Psoas muscle (tissue), 8 donors: ENCODE measurements at places on chromosomes 3 and 15. TPM values are rescaled to one million over a fixed set of nuclear protein-coding genes. Genes with fewer than 3 reads are reported as not detected.
A peak's percentile ranks its signal among the peaks of the same experiment; 100 is the strongest.

GRCh38 chr3:22122567-22122966 is 371.6 kb upstream of the ZNF385D start:
- peaks cover 4% of the 10 kb centered on the region for H3K4me1 ChIP-seq
- H3K27me3 ChIP-seq, result no peaks in the 10 kb centered on the region
- H3K27ac ChIP-seq, result no peak overlapping the region

- peaks cover 23% of the 10 kb centered on the region for H3K4me1 ChIP-seq
- H3K27me3 ChIP-seq, result no peaks in the 10 kb centered on the region
- H3K36me3 ChIP-seq, result peaks cover 28% of the 10 kb centered on the region
- no peak for DNase-seq
Measured at GRCh38 chr3:49523756-49524747, 30.2 kb upstream of the BSN start.

GRCh38 chr3:130516645-130517512 is at the start of gene COL6A6:
COL6A6 (plus strand) TSS chr3:130517177; CDS start chr3:130560365, 43,188 bp downstream.
- H3K27me3 ChIP-seq, result peaks cover 6% of the 10 kb centered on the region
- H3K4me1 ChIP-seq, result no peaks in the 10 kb centered on the region
- H3K36me3 ChIP-seq, result no peaks in the 10 kb centered on the region
- no peak for DNase-seq
- H3K4me3 ChIP-seq, result peak within 1 kb of the TSS; percentile 38
- no peak within 1 kb of the TSS for H3K27ac ChIP-seq

GNAT1 gene
- total RNA-seq, result not detected
